Fibroblast of skin of left quadriceps (primary cell): ENCODE measurements at places on chromosomes 16 and 17.

GRCh38 chr17:5837055-5837491 is 233.1 kb upstream of the WSCD1 start:
- DNase-seq: no peak

- no peak for DNase-seq
Observed at GRCh38 chr16:73213732-73214455, 166.0 kb upstream of the ZFHX3 start.

DNA sequence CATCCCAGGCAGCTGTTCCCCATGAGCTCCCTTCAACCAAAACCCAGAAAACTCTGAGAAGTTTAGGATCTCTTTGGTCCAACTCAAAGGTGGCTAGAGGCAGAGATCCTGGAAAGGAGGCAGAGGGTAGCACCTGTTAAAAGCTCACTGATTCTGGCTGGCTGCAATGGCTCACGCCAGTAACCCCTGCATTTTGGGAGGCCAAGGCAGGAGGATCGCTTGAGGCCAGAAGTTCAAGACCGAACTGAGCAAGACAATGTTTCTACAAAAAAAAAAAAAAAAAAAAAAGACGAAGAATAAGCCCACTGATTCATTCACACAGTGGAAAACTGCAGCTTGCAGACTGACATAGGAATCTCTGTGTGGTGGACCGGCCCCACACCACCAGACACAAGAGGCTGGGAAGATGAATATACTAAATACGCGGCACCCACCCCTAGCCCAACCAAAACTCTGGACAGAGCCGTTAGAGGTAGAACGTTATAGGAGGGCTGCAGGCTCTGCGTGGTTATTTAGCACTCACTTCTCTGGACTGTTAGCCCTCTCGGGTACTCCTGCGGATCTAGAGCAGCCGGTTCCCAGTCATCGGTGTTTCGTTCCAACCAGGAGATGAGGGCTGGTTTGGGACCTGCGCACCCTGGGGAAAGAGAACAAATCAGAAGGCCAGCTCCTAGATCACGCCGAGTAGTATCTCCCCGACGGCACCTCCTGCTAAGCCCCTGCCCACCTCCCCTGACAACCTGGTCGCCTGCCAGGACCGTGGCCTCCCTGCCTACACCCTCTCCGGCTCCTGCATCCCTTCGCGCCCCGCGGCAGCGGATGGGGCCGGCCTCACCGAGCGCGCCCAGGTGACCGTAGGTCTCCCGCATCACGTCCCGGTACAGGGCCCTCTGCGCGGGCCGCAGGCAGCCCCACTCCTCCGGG is 925 bp downstream of the ZNF689 start:
- DNase-seq: no peak

DNA sequence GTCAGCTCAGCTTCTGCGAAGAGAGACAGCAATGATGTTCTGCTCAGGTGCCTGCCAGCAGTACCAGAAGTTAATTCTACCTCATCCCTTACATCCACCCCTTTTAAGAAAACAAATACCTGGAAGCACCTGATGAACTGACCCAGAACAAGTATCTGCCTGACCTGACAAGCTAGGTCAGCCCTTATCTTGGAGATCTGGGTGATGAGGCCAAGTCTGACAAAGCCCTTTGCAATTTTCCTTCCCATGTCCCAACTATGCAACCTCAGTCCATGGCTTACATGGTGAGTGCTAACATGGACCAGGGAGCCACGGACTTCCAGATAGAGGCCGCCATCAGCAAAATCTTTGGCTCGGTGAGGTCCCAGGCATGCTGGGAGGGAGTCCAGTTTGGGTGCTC is 3.6 kb downstream of the ACADVL start:
- DNase-seq: no peak

DNA sequence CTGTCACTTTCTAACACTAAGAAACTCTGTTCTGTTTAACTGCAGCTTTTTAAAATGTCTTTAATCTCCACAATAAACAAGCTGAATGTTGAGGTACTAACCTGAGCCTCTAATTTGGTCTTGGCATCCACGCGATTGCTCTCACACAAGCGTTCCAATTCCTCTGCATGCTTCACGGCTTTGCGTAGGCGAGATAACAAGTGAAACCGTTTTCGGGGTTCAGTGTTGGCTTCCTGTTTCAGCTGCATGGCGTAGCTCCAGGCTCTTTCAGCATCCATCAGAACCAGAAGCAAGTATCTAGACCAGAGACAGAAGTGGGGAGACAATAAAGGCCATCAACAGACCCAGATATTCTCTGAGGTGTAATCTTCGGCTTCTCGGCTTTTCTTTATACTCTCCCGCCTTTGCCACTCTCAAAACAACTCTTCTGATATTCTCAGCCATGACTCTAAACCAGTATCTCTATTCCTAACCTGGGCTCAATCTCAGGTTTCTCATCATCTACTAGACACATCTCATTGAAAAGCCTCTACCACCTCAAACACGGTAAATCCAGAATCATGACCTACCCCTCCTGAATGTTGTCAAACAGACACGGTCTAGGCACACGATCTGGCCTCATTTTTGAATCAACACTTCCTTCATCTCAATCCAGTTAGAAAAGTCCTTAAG is 8.3 kb downstream of the SRP68 start:
- no peak for DNase-seq

GRCh38 chr16:84368308-84368996 is at the start of gene ATP2C2:
Gene ATP2C2 (plus strand): TSS chr16:84368538. CDS start chr16:84368616, 78 bp downstream.
- DNase-seq: no peak

GRCh38 chr17:75738218-75738802 is 17.1 kb downstream of the ITGB4 start:
- no peak for DNase-seq

DNA sequence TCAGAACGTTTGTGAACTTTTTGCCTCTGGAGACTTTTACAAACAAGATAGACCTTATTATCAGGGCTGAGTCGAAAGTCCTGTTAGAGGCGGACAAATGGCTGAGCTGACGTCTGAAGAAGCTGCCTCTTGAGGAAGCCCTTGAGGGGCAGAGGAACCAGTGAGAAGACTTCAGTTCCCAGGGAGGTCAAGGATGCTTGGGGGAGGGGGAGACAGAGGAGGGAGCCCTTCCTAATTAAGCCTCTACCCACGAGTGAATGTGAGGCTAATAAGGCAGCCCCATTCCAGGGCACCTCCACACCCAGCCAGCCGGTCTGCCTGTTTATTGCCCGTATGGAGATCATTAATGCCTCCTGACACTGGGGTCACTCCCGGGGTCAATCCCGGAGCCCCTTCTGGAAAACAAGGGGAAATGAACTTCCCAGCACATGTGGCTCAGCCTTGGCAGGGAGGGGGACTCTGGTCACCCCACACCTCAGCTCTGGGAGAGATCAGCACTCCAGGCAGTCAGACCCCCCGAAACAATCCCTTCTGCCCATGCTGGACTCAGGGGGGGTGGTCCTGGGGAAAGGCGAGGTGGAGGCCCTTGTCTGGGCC is 9.2 kb upstream of the TBX4 start:
- no peak for DNase-seq

DNA sequence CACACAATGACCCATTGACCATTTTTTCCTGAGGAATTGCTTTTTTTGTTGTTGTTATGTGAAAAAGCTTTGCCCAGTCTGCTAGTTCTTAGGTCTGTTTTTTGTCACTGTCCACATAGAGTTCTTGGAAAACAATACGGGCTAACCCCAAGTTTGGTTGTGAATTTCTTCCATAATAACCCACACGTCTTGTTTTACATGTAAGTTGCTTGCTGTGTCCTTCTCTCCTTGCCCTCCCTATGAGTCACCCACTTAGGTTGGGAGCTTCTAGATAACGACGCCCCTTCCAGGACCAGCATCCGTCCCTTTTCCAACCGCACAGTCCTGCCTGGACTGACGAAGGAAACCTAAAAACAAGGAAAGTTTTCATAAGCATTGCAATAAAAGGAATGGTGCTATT is 175.3 kb upstream of the HS3ST3A1 start:
- no peak for DNase-seq
